Jurkat, Clone E6-1 (cell line): ENCODE measurements at places on chromosomes 11 and 22.

GRCh38 chr11:61333550-61334433, 764 bp downstream of the TKFC start:
- peak; percentile 62 for DNase-seq

GRCh38 chr22:45026511-45026910, 16.7 kb upstream of the PHF21B start:
- no peak for DNase-seq

- DNase-seq = no peak
Observed at GRCh38 chr11:120707098-120707497, 195.6 kb downstream of the GRIK4 start.

DNA sequence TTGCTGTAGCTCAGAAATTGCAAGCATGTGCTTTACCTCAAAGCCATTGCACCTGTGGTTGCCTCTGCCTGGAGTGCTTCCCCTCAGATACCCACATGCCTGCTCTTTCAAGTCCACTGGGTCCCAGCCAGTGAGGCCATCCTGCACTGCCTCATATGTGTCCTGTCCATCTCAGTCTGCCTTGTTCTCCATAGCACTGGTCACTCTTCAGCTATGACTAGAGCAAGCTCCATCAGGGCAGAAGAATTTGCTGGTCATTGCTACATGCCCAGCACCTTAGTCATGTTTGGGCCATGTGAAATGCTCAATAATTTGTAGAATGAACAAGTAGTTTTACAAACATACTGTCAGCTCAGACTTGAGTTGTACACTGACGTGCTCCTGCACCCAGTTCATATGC, 64.4 kb upstream of the HORMAD2 start:
- DNase-seq = no peak

DNA sequence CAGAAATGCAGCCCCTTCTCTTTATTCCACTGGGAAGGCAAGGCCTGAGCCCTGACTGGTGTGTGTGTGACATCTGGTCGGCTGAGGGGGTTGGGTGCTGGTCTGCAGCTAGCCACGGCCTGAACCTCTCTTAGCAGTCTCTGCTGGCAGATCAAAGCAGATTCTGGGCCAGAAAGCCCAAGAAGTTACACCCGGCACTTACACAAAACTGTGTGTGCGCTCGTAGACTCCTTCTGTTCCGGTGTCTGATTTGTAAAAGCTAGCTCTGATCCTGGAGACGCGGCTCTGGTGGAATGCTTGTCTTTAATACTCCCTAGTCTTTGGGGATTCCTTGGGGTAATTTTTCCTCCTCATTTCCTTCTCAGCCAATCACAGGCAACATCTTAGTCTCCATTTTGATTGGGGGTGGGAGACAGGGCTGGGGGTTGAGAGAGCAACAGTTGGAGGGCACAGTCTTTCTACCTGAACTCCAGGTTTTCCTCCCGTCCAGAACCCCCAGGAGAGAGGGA, 5.5 kb downstream of the PKNOX2 start:
- no peak for DNase-seq

DNA sequence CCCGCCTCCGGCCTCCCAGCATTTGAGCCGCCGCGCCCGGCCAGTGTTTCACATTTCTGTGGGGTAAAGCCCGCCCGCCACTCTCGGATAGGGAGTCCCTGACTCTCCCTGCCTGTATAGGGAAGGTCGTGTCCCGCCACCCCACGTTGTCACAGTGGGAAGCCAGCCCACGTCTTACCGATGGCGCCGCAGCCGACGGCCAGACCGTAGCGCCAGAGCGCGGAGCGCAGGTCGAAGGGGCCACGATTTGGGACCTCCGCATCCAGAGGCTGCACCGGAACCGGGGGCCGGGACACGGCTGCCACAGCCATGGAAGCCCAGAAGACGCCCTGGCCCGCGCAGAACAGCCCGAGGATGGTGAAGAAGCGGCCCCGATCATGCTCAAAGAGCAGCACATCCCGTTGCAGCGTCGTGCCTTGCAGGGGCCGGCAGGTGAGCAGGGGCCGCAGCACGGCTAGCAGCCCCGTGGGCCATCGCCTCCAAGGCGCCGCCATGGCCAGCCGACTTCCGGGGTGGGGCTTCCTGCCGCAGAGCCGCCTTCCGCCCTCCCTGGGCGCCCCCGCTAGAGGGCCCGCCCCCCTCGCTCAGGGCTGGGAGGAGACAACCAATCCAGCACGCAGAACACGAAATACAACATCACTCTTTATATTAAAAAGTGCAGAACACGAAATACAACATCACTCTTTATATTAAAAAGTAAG, at the start of gene TMEM223:
TSS of gene TMEM223 (minus strand) at position 506 of the 701 bp plus-strand sequence. CDS start at position 494, 12 bp downstream.
- DNase-seq = peak; percentile 63

DNA sequence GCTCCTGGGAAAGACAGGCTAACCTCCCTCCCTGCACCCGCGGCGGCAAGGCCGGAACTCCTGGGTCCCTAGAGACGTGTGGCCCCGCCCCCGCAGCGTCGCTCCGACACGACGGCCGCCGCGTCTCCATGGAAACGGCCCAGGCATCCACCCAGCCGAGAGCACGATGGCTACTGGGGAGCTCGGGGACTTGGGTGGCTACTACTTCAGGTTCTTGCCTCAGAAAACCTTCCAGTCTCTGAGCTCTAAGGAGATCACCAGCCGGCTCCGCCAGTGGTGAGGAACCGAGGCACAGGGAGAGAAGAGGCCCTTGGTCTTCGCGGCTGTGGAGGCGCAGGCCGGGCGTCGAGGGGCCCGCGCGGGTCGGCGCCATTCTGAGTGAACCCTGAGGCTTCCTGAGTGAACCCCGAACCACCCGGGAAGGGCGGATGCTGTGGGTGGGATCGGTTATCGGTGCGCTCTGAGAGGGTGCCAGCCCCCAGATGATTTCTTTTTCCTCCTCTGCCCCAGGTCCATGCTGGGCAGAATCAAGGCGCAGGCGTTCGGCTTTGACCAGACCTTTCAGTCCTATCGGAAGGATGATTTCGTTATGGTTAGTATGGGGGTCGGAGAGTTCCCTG, at the start of gene CFAP300:
TSS of gene CFAP300 (plus strand) at position 133 of the 620 bp plus-strand sequence. CDS start at position 167, 34 bp downstream.
- no peak for DNase-seq

GRCh38 chr11:62923601-62924411, 2.6 kb upstream of the CHRM1 start:
- DNase-seq = peak; percentile 15

- no peak for DNase-seq
Observed at GRCh38 chr11:62449451-62449851, 30.6 kb downstream of the SCGB1A1 start.

DNA sequence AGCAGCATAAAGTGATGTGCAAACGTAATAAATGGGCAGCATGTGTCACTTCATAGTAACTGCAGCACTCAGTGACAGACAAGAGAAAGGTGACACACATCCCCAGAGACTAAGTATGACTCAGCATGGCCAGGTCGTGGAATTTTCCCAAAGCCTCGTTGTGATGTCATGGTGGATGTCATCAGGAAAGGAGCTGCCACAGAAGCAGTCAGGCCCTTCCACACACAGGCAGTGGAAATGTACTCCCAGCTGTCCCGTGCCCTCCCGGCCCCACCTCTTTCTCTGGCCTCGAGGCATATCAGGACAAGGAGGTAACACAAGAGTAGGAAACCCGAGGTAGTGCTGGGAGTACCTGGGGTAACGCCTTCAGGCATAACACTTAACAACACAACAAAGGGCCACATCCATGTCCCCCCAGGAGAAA, 8.1 kb downstream of the PC start:
- no peak for DNase-seq

- no peak for DNase-seq
Observed at GRCh38 chr11:19445771-19446170, 205.0 kb upstream of the E2F8 start.

DNA sequence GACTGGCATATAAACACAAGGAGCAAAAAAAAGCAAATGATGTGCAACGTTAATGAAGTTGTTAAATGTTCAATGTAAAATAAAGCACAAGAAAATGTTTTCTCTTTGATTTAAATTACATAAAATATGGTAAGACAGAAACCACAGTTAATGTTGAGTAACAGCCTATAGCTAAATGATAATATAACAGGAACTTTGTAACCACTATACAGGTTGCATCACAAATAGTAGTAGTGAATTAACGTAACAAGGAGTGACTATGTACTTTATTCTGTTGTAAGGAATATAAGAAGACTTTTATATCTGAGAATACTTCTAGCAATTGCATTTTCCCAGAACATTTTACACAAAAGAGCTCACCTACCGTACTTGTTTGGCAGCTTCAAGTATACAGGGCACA, 16.9 kb downstream of the SAAL1 start:
- DNase-seq = no peak

DNA sequence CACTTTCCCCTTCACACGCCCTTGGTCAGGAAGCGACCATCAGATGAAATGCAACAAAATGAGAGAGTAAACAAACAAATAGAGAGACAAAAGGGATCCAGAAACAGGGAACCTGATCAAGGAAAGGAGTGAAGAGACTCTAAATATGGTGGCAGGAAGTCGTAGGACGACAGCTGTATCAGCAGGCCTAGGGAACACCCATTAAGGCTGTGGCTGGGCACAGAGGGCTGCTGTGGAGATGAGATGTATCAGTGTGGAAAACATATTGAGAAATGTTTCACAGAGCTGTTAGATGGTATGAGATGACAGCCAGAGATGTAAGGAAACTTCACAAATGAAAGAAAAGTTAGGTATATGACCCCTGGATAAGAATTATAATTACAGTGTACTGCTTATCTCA, 155.8 kb upstream of the MTMR2 start:
- no peak for DNase-seq

DNA sequence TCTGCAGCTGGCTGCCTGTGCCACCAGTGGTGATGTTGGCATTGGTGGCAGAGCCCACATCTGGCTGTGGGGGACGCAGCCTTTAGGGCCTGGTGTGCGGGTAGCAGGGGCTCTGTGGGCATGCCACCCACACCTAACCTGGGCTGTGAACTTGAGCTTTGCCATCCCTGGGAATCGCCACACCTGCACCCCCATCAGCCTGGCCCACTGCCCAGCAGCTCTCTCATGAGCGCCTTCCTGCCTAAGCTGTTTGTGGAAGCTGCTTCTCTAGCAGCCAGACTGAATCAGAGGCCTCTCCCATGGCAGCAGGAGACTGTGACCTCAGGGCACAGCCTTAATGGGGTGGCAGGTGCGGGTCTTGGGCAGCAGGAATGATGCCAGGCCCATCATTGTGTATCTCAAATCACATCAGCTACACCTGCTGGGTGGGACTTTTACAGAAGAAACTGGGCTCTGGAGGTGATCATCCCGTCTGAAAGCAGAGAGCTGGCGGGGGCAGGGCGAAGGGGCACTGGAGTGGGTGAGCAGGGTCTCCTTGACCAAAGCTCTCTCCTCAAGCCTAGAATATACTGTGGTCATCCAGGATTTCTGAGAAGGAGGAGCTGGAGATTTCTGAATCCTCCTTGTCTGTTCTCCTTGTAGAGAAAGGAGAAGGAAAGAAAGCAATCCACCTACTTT, 17.8 kb upstream of the CARS1 start:
- DNase-seq = no peak

GRCh38 chr11:122383186-122383585, 267.2 kb upstream of the BLID start:
- no peak for DNase-seq

GRCh38 chr22:40449676-40450035, 79.3 kb downstream of the SGSM3 start:
- DNase-seq = no peak

DNA sequence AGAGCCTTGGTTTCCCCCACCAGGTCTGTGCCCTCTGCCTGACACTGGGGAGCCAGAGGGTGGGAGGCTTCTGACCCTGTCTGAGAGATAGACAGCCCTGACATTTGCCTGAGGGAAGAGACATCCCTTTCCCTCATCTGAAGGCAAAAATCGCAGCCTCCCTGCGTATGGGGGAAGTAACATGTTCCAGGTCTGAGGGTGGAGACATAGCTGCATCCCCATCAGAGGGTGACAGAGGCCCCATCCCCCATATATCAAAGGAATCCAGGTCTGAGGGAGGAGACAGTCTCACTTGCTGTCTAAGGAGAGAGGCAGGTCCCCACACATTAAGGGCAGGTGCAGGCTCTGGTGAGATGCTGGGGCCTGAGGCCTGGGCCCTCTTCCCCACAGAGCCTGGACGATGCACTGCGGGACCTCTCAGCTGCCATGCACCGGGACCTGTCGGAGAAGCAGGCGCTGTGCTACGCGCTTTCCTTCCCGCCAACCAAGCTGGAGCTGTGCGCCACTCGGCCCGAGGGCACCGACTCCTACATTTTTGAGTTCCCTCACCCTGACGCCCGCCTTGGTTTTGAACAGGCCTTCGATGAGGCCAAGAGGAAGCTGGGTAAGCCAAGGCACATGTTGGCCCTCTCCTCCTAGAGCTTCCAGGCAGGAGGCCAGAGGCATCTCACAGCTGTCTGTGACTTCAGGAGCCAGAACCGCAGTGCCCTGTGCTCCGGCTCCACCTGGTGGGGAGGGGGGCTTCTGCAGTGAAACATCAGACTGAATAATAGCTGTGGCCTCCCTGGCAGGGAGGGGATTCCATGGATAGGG, 16.1 kb upstream of the RELT start:
- no peak for DNase-seq

GRCh38 chr11:64095949-64096348, 60.2 kb downstream of the FLRT1 start:
- no peak for DNase-seq

- no peak for DNase-seq
Observed at GRCh38 chr22:30985561-30986208, 16.6 kb downstream of the TUG1 start.

- no peak for DNase-seq
Observed at GRCh38 chr11:23497040-23497439, 636.8 kb upstream of the CCDC179 start.

- DNase-seq = no peak
Observed at GRCh38 chr11:70828593-70829082, 423.7 kb downstream of the SHANK2 start.

DNA sequence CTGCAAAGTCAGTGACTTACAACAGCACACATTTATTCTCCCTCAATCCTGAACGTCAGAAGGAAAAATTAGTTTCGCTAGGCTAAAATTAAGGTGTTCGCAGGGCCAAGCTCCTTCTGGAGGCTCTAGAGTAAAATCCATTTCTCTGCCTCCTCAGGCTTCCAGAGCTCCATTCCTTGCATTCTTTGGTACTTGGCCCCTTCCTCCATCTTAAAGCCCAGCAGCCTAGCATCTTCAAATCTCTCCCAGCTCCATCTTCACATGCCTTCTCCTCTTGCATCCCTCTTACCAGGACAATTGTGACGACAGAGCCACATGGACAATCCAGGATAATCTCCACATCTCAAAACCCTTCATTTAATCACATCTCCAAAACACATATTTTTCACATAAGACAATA, 165.0 kb downstream of the GRIA4 start:
- no peak for DNase-seq

GRCh38 chr11:117180661-117181585, 2.4 kb downstream of the SIDT2 start:
- peak; percentile 87 for DNase-seq

DNA sequence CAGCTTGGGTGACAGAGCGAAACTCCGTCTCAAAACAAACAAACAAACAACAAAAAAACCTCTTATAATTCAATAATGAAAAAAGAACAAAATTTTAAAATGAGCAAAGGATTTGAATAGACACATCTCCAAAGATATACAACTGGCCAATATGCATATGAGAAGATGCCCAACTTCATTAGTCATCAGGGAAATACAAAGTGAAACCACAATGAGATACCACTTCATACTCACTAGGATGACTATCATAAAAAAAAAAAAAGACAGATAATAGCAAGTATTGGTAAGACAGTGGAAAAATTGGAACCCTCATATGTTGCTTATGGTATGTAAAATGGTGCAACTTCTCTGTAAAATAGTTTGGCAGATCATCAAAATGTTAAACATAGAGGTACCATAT, 28.7 kb upstream of the BARX2 start:
- no peak for DNase-seq

- no peak for DNase-seq
Observed at GRCh38 chr11:88454881-88455280, 117.3 kb upstream of the CTSC start.
